ENCODE measurements at places on chromosomes 16 and 17.

DNA sequence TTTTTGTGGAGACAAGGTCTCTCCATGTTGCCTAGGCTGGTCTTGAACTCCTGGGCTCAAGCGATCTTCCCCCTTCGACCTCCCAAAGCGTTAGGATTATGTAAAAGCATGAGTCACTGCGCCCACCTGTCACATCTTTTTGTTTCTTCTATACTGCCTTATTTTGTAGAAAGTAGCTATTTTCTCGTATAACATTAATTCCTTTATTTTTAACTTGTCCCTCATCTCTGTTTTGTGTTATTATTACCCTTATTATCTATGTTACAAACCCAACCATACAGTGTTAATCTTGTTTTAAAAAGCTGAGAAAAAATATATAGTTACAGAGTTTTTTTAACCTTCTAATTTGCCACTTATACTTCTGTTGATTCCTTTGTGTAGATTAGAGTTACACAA is 1.4 kb upstream of the TXNDC11 start:
- DNase-seq: no peak

DNA sequence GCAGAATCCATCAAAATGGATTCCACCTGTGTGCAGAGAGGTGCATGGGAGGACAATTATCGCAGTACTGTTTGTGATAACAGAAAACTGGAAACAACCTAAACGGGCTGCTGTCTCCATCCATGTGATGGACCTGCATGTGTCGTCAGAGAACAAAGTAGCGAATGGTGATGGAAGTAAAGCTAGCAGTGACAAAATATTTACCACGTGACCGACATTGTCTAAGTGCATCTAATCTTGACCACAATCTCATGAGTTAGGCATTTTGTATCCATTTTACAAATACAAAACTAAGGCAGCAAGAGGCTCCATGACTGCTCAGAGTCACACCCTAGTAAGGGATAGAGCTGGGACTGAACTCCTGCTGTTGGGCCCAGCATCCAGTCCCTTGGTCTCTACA is 187.3 kb downstream of the LGALS9B start:
- DNase-seq: no peak

- no peak for DNase-seq
These were observed 54.9 kb upstream of the WSB1 start for GRCh38 chr17:27239046-27239445.

GRCh38 chr16:58020628-58021521 is 4.7 kb upstream of the MMP15 start:
- peak; percentile 53 for DNase-seq

GRCh38 chr17:37050920-37051319 is 102.2 kb downstream of the AATF start:
- DNase-seq: no peak

- DNase-seq: no peak
These were observed 55.7 kb downstream of the ABR start for GRCh38 chr17:1123921-1124715.

DNA sequence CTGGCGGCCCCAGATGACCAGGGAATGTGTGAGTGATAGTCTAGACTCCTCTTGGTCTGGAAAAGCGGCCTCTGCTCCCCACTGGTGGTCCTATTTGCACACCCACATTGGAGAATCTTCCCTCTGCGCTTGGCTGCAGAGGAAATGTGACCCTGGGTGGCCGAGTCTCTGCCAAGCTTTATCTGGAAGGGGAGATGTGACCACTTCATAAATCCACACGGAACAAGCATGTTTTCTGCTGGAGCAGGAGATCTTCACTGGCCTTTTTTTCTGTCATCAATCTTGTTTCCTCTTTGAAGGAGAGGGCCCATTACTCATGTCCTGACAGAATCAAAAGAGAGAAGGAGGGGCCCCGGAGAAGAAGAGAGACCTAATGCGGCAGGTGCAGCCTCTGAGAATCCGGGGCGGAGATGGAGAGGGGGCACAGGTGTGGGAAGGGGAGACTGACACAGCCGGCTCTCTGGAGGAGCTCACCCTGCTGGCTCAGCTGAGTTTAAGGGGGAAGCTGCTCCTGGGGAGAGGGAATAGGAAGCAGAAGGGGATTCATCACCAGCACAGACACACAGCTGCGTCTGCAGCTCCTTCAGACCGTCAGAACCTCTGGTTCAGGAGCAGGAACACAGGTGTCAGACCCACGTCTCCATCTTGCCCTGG is 116.3 kb downstream of the SOX9 start:
- no peak for DNase-seq

DNA sequence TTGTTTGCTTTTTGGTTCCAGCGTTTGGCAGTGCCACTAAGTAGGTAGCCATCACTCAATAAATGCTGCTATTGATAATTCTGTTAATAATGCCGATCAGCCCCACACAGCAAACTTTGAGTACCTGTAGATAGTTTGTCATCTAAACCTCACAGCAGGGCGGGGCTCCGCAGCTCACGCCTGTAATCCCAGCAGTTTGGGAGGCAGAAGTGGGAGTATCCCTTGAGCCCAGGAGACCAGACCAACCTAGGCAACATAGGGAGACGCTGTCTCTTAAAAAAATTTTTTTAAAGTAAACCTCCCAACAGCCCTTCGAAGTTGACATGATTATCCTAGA is 1.6 kb downstream of the BFAR start:
- DNase-seq: no peak

- no peak for DNase-seq
These were observed 19.2 kb downstream of the CDH3 start for GRCh38 chr16:68664297-68664696.

DNA sequence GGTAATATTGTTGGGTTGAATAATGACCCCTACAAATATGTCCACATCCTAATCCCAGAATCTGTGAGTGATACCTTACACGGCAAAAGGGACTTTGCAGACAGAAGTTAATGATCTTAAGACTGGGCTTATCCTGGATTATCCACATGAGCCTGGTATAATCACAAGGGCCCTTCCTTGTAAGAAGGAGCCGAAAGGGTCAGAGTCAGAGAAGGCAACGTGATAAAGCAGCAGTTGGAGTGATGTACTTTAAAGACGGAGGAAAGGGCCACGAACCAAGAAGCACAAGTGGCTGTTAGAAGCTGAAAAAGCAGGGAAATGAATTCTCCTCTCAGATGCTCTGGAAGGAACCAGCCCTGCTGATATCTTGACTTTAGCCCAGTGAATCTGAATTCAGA is 137.8 kb downstream of the UTP18 start:
- no peak for DNase-seq

- no peak for DNase-seq
These were observed 26.2 kb upstream of the SLC5A11 start for GRCh38 chr16:24819462-24820040.

GRCh38 chr16:19817122-19817521 is 67.5 kb downstream of the GPRC5B start:
- no peak for DNase-seq

GRCh38 chr17:40346765-40347158 is 17.8 kb downstream of the GJD3 start:
- DNase-seq: no peak

GRCh38 chr16:54347961-54348360 is 61.4 kb upstream of the IRX3 start:
- DNase-seq: no peak

- no peak for DNase-seq
These were observed 4.3 kb upstream of the XYLT1 start for GRCh38 chr16:17475104-17475503.

- DNase-seq: peak; percentile 65
These were observed 10.6 kb upstream of the NUDT16L1 start for GRCh38 chr16:4682616-4683254.

DNA sequence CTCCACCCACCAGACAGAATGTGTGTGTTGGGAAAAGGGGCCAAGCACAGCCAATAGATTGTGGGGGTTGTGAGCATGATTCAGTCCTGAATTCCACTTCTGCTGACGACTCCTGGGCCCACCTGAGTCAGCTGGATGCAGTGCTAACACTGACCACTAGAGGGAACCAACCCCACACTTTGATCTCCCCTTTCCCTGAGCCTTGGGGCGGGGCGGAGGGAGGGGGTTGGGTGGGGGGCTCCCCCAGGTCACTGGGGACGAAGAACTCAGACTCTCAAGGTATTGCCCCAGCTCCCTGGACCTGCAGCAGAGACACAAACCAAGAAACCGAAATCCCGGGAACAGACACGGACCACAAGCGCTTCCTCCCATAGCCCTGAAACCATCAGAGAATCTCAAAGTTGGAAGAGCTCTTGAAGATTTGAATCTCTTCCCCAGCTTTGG is 621 bp upstream of the CSHL1 start:
- peak; percentile 21 for DNase-seq

DNA sequence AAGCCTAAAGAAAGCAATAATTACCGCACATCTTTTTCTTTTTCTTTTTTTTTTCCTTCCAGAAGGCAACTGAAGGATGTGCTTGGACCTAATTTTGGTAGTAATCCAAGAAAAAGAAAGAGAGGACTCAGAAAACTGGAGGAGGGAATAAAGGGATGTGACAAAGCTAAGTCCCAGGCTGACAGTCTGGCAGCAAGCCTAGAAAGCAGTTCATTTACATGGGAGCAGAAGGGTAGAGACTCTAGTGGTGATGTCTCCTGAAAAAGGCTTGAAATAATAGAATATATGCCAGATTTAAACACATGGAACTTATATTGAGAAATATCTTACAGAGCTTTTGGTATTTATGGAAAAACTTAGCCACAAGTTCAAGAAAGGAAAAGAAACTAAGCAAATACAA is 101.0 kb upstream of the SHISA6 start:
- no peak for DNase-seq
